ENCODE measurements at places on chromosomes 2 and 18.

DNA sequence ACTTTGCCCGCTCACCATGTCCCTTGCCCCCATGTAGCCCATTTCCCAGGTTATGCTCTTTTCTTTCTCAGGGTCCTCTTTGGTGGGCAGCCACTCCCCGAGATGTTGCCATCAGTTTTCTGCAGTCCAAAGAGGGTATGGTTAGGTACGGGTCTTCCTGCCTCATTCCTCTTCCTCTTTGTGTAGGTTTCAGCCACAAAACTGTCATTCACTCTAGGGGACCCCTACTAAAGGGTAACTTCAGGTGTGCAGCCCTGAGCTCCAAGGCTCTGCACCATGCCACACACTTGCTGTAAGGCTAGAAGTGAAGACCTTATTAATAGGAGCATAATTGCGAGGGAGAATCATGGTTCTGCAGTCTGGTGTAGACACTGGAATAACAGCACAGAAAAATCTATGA is 99.8 kb upstream of the ZNF397 start:
- DNase-seq: no peak

GRCh38 chr2:160453111-160453820 is 40.3 kb downstream of the RBMS1 start:
- DNase-seq: no peak

DNA sequence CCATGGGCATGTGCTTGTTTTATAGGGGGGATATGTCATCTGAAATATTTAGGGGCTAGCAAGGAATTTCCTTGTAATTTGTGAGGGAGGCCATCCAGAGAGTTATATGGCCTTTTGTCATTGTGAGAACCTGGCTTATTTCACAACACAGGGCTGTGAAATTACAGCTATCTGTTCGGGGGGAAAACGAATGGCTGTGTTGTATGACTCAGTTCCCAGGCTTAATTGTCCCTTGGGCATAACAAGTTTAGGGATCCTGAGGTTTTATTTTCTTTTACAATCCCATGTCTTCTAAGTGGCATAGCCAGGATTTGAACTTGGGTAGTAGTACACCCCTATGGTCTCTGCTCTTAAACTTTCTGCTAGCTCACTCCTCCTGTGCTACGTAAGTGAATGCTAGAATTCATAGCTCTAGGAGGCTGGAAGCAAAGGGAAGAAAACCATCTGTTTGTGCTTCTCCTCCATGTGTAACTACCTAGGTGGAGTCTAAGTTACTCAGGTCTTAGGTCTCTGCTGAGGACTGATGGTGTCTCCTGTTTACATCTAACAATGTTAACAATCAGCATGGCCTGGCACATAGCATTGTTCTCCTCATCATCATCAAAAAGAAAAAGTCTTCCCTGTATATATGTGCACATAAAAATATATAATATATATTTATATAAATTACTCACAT is 53.8 kb downstream of the SKA1 start:
- no peak for DNase-seq

DNA sequence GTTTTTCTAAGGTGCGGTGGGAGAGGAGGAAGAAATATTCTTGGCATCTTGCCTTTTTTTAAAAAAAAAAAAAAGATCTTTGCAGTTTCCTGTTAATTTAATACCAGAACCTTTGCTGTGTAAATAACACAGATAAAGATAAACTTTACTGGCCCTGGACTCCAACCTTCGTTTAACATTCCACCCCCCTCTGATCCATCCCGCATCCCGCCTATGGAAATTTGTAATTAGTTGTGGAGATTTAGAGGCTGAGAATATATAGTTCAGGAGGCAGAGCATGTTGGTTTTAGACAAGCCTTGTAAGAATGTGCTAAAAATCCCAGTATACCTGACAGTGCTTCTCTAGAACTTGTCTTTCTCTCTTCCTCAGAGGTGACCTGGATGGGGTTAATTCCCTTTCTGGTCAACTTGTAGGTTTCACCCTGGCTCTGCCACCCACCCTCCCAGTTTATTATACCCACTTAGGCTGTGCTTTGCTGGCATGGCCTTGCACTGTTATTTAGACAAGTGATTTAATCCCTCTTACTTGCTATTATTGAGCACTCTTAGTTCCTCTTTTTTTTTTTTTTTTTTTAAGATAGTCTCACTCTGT is 2.9 kb upstream of the C2orf72 start:
- DNase-seq: no peak

GRCh38 chr2:213491376-213491775 is 207.1 kb downstream of the SPAG16 start:
- no peak for DNase-seq

GRCh38 chr2:111975053-111975552 is 76.7 kb downstream of the MERTK start:
- peak; percentile 40 for DNase-seq

- no peak for DNase-seq
Observed at GRCh38 chr2:1937066-1937465, 192.8 kb upstream of the PXDN start.

GRCh38 chr2:19757586-19757985 is 144.2 kb downstream of the TTC32 start:
- no peak for DNase-seq

DNA sequence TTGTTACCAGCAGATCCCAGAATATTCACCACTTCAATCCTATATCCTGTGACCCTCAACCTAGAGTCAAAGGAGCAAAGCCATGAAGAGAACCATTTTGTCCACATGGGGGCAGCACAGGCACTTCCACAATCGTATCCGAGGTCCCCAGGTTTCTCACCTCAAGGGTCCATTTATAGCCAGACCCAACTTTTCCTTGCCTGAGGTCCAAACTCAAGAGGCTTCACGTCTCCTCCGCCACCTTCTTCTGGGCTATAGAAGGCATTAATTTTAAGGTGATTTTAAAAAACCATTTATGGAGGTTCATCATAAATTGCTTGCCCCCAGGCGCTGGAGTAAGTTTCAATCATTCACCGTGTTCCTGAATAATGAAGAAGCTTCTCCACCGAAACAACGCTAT is 111.6 kb upstream of the NABP1 start:
- DNase-seq: peak; percentile 48

GRCh38 chr2:129872446-129872845 is 107.0 kb upstream of the RAB6C start:
- no peak for DNase-seq

GRCh38 chr2:2919574-2920365 is 457.8 kb downstream of the EIPR1 start:
- no peak for DNase-seq

- no peak for DNase-seq
Observed at GRCh38 chr18:37166491-37166890, 337.6 kb downstream of the KIAA1328 start.

- DNase-seq: no peak
Observed at GRCh38 chr2:26884486-26884885, 36.6 kb downstream of the DPYSL5 start.

DNA sequence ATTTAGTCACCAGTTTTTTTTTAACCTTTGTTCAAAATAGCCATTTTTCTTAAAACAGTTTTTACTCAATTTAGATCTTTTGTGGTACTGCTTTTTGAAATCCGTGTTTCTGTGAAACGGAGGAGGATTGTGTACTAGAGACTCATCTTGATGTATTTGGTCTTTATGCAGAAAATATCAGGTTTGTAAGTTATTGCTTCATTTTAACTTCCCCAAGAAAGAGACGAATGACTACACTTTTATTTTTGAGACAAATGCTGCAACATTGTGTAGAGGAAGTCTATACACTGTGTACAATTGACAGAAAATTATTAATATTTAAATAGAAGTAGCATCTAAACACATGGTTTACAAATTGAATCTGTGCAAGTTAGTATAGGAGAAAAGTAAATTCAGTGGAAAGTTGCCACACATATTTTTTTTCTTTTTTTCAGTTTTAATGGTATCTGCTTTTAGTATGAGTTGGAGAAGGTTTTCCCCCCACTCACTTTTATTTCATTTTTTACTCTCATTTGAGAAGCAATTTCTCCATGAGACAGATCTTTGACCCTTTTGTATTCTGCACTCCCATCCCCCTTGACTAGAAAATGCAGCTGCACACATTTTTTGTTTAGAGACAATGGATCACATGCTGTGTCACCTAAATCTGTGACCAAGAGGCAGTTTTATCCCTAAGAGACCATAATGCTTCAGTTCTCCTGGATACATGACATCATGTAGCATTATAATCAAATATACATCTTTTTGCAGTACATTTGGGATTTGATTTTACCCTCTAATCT is 200.8 kb upstream of the STON1 start:
- no peak for DNase-seq

DNA sequence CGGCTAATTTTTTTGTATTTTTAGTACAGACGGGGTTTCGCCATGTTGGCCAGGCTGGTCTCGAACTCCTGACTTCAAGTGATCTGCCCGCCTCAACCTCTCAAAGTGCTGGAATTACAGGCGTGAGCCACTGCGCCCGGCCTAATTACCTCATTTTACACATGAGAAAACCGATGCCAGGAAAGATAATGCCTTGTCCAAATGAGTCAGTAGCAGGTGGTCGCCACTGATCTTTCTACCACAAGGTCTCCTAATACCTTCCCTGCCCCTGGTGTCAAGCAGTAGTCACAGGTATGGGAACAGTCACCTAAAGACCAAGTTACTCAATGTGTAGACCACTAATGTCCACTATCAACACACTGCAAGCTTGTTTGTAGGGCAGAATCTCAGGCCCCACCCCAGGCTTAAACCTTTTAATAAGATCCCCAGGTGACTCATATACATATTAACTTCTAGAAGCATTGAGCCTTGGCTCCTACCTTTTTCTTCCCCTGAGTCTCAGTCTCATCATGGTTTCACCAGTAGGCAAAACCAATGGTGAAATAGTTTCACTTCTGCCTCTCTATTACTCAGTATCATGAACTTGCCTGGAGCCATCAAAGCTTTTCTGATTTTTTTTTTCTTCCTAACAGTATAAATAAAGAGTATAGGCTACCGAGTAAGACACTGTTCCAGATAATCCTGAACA is 6.9 kb upstream of the EPB41L5 start:
- DNase-seq: no peak

- no peak for DNase-seq
Observed at GRCh38 chr2:160372585-160372984, 121.0 kb downstream of the RBMS1 start.

- DNase-seq: no peak
Observed at GRCh38 chr18:61489334-61489733, 156.1 kb downstream of the CDH20 start.

DNA sequence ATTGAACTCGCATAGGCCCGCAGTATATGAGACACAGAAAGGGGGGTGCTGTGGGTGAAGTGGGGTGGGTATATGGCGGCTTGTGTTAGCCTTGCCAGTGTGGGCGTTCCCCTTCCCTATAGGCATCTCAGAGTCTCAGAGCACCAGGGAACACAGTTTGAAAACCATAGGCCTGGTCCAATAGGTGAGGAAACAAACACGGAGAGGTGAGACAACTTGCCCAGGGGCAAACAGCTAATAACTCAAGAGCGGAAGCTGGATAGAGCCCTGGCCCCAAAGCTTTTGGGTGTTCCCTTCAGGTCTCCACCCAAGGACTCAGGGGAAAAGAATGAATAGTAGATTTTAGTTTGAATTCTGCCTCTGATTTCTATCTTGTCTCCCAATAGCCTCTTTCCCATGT is 7.9 kb downstream of the LIPG start:
- no peak for DNase-seq

Data from amniotic stem cell (primary cell).